ENCODE measurements at places on chromosomes 16 and 17. TPM values are rescaled to one million over a fixed set of nuclear protein-coding genes. Genes with fewer than 3 reads are reported as not detected.

The NACA2 gene
- 0.49 TPM for polyA plus RNA-seq

DNA sequence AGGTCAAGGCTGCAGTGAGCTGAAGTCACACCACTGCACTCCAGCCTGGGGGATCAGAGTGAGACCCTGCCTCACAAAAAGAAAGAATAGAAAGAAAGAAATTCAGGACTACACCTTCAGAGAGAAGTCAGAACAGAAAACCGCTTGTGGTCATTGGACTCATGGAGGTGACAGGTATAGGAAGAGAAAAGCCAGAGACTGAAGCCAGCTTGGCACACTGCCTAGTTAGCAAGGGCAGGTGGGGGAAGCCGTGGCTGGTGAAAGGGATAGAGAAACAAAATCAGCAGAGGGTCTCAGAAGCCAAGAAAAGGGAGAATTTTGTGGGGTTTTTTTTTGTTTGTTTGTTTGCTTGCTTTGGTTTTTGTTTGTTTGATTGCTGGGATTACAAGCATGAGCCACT lies 32.9 kb upstream of the SKAP1 start:
- H3K36me3 ChIP-seq = no peaks in the 10 kb centered on the region
- peaks cover 18% of the 10 kb centered on the region for H3K27me3 ChIP-seq
- H3K4me1 ChIP-seq = peaks cover 11% of the 10 kb centered on the region
- DNase-seq = no peak

GRCh38 chr17:35668802-35669201 lies 62.6 kb upstream of the RASL10B start:
- H3K4me1 ChIP-seq = peaks cover 26% of the 10 kb centered on the region
- H3K36me3 ChIP-seq = peaks cover 8% of the 10 kb centered on the region
- H3K27me3 ChIP-seq = no peaks in the 10 kb centered on the region
- H3K27ac ChIP-seq = no peak overlapping the region
- DNase-seq = no peak
- no peak overlapping the region for H3K4me3 ChIP-seq

The CALB2 gene
- 3.7 TPM for polyA plus RNA-seq

The HOXB9 gene
- polyA plus RNA-seq = not detected

The KRT24 gene
- not detected for polyA plus RNA-seq

GRCh38 chr17:27299384-27300049 lies 5.6 kb downstream of the WSB1 start:
- H3K36me3 ChIP-seq = no peaks in the 10 kb centered on the region
- H3K4me1 ChIP-seq = peaks cover 10% of the 10 kb centered on the region
- DNase-seq = no peak
- no peaks in the 10 kb centered on the region for H3K27me3 ChIP-seq
- no peak overlapping the region for H3K27ac ChIP-seq

DNA sequence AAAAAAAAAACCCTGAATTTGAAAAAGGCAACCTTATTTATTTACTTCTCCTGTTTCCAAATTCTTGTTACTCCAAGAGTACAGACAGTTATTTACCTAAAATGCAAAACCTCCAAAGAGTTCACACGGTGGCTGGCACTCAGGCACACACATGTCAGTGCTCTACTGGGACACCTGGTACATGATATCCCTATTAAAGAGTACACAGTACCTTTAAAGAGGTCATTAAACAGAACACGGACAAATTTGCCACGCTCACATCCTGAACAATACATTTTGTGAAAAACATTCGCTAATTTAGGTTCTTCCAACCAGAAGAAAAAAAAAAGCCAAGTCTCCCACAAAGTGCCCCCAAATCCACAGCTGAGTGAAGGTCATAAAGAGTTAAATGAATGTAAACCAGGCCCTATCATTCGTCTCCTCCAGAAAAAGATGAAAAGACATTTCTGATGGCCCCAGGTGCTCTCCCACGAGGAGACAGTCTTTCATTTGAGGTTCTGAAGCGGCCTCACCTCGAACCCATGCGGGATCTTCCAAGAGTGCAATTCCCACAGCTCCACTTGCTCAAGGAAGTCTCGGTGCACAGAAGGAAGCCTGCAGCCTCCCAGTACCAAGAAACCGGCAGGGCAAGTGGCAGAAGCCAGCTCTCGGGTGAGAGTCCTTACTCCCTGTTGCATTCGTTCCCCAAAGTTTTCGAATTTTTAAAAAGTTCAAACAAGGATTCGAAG lies 993 bp downstream of the ERN1 start:
- DNase-seq = peak; percentile 41
- no peak overlapping the region for H3K27ac ChIP-seq
- H3K4me1 ChIP-seq = peaks cover 16% of the 10 kb centered on the region
- peak overlapping the region; percentile 84 for H3K4me3 ChIP-seq
- H3K36me3 ChIP-seq = no peaks in the 10 kb centered on the region

- H3K4me1 ChIP-seq = peaks cover 9% of the 10 kb centered on the region
- no peaks in the 10 kb centered on the region for H3K36me3 ChIP-seq
- peak; percentile 97 for DNase-seq
- no peaks in the 10 kb centered on the region for H3K27me3 ChIP-seq
These were observed 497 bp downstream of the SMIM5 start for GRCh38 chr17:75633486-75634375.

The MIEF2 gene
- 8.2 TPM for polyA plus RNA-seq

GRCh38 chr16:50459496-50460080 lies 88.6 kb upstream of the NKD1 start:
- H3K27ac ChIP-seq = peak overlapping the region; percentile 91
- no peaks in the 10 kb centered on the region for H3K36me3 ChIP-seq
- peak overlapping the region; percentile 37 for H3K4me3 ChIP-seq
- H3K27me3 ChIP-seq = peaks cover 10% of the 10 kb centered on the region
- DNase-seq = no peak

DNA sequence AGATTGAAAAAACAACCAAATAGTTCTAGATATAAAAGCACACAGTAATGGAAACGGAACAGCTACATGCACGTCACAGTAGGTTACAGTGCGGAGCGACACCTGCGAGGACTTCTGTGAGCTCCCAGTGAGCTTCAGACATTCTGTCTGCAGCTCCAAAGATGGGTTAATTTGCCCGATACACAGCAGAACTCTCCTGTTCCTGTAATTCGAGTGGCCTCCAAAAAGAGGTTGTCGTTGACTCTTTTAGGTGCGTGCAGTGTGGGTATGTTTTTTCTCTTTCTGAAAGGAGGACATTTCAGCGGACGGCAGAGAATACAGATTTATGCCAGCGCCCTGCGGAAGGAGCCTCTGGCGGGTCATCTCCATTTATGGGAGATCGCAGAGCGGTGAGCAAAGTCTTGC lies 2.9 kb downstream of the OR1F1 start:
- no peaks in the 10 kb centered on the region for H3K36me3 ChIP-seq
- peaks cover 17% of the 10 kb centered on the region for H3K27me3 ChIP-seq
- no peak for DNase-seq
- H3K4me1 ChIP-seq = peaks cover 12% of the 10 kb centered on the region

- no peak overlapping the region for H3K4me3 ChIP-seq
- DNase-seq = no peak
- peaks cover 24% of the 10 kb centered on the region for H3K27me3 ChIP-seq
These were observed 5.8 kb upstream of the MT3 start for GRCh38 chr16:56583351-56584168.

The PLA2G10 gene
- 1.2 TPM for polyA plus RNA-seq

GRCh38 chr16:12496186-12496585 lies 307.5 kb downstream of the CPPED1 start:
- H3K27ac ChIP-seq = no peak overlapping the region
- no peaks in the 10 kb centered on the region for H3K27me3 ChIP-seq
- H3K4me1 ChIP-seq = no peaks in the 10 kb centered on the region
- H3K4me3 ChIP-seq = no peak overlapping the region

GRCh38 chr16:50151756-50152155 lies 1.4 kb upstream of the TENT4B start:
- H3K4me1 ChIP-seq = peaks cover 16% of the 10 kb centered on the region
- H3K27ac ChIP-seq = no peak overlapping the region
- peak overlapping the region; percentile 84 for H3K4me3 ChIP-seq
- no peaks in the 10 kb centered on the region for H3K36me3 ChIP-seq
- DNase-seq = no peak

DNA sequence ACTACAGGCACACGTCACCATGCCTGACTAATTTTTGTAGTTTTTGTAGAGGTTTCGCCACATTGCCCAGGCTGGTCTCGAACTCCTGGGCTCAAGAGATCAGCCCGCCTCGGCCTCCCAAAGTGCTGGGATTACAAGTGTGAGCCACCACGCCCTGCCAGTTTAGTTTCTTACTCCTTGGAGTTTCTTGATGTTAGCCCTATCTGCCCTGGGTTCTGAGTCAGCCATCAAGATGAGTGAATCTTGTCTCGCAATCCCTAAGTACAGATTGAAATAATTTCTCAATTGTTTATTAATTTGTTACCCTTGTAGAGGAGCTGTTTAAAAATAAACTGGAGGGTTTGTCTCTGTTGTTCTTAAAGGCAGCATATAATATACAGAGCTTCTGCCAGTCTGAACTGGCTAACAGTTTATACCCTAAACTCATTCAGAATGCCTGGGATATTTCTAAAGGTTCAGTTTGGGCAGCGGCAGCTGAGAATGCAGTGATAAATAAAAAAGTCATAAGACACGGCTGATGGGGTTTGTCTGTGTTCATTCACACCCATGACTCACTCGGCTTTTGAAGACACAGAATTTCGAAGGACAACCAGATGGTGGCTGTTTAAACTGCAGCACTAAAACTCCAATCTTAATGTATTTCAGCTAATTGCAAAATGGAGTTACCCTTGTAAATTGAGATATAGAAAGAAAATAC lies 39.6 kb downstream of the GPRC5B start:
- H3K27ac ChIP-seq = no peak overlapping the region
- H3K36me3 ChIP-seq = no peaks in the 10 kb centered on the region
- H3K4me1 ChIP-seq = no peaks in the 10 kb centered on the region
- no peak for DNase-seq
- no peaks in the 10 kb centered on the region for H3K27me3 ChIP-seq

DNA sequence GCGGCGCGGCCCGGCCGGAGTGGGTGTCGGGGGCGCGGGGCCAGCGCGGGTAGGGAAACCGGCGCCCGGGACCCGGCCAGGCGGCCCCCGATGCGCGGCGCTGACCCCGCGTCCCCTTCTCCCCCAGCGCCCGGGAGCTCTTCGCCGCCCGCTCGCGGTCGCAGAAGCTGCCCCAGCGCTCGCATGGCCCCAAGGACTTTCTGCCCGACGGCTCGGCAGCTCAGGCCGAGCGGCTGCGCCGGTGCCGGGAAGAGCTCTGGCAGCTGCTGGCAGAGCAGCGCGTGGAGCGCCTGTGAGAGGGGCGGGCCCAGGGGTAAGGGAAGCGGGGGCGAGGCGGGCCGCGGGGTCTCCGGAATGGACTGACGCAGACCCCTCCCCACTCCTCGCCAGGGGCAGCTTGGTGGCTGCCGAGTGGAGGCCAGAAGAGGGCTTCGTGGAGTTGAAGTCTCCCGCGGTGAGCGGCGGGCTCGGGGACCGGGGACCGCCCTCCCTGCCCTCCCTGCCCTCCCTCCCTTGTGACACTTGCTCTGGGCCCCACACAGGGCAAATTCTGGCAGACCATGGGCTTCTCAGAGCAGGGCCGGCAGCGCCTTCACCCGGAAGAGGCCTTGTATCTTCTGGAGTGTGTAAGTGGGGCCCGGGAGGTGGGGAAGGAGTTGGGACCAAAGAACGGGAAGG lies 430 bp downstream of the TSEN54 start:
- no peak overlapping the region for H3K27ac ChIP-seq
- peaks cover 18% of the 10 kb centered on the region for H3K36me3 ChIP-seq
- no peaks in the 10 kb centered on the region for H3K27me3 ChIP-seq
- peaks cover 7% of the 10 kb centered on the region for H3K4me1 ChIP-seq
- DNase-seq = peak; percentile 46

GRCh38 chr16:57028086-57028485 lies 38.7 kb downstream of the NLRC5 start:
- no peaks in the 10 kb centered on the region for H3K27me3 ChIP-seq
- no peaks in the 10 kb centered on the region for H3K36me3 ChIP-seq
- H3K27ac ChIP-seq = no peak overlapping the region
- no peak overlapping the region for H3K4me3 ChIP-seq
- 0 out of 2 replicates have a peak, but pooled peaks cover 2% of the 10 kb centered on the region for H3K4me1 ChIP-seq

The LITAFD gene
- polyA plus RNA-seq = not detected

DNA sequence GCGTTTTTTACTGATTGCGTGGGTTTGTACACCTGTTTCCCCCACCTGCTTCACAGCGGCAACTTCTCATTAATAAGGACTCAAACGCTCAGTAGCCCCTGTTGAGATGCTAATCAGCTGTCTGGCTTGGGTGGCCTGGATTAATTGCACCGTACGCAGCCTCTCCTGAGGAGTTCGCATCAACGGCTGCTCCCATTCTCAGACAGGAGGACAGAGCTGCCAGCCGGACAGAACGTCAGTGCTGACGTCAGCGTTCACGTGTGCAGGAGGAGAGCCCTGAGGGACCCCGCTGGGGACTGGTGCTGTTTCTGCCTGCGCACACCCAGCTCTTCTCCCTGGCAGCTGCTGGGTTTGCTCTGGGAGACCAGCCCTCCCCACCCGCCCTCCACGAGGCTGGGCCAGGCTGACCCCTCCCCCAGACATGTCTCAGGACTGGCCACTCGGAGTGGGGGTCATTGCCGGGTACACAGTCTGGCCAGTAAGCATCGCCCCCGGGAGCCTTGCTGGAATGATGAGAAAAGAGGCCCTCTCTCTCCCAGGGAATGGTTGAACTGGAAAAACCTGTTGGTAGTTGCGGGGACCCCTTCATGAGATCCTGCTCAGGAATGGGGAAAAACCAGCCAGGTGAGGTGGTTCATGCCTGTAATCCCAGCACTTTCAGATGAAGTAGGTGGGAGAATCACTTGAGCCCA lies 5.7 kb upstream of the BANP start:
- DNase-seq = peak; percentile 85
- peaks cover 3% of the 10 kb centered on the region for H3K4me1 ChIP-seq
- 0 out of 2 replicates have a peak overlapping the region, but pooled peaks have one; percentile 34 for H3K4me3 ChIP-seq
- H3K36me3 ChIP-seq = no peaks in the 10 kb centered on the region

The MVD gene
- polyA plus RNA-seq = 94.2 TPM

DNA sequence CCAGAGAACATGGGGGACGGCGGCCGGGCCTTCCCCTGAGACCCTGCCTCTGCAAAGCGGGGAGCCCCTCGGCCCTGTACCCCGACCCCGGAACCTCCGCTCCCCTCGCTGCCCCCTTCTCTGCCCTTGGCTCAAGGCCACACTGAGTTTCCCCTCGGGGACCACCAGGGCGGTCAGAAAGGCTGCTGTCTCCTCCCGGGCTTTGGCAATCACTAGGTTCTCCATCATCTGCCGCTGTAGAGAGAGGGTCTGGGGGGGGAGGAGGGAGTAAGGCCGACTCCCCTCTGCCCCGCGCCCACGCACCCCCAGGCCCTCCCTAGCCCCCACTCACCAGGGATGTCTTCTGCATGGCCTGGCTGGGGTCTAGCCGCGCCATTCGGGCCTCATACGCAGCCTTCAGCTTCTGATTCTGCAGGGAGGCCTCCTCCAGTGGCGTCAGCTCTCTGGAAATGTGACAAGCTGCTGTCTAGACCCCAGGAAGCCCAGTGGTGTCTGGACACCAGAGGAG lies 8.4 kb downstream of the VPS9D1 start:
- peaks cover 24% of the 10 kb centered on the region for H3K27me3 ChIP-seq
- H3K27ac ChIP-seq = no peak overlapping the region
- peaks cover 8% of the 10 kb centered on the region for H3K4me1 ChIP-seq
- no peaks in the 10 kb centered on the region for H3K36me3 ChIP-seq
- DNase-seq = no peak
- peak overlapping the region; percentile 92 for H3K4me3 ChIP-seq

- H3K4me1 ChIP-seq = 0 out of 2 replicates have a peak, but pooled peaks cover 5% of the 10 kb centered on the region
- H3K27ac ChIP-seq = no peak overlapping the region
- H3K4me3 ChIP-seq = no peak overlapping the region
- H3K27me3 ChIP-seq = no peaks in the 10 kb centered on the region
- no peaks in the 10 kb centered on the region for H3K36me3 ChIP-seq
These were observed 117.8 kb downstream of the KCNJ12 start for GRCh38 chr17:21493993-21494392.

The CA7 gene
- polyA plus RNA-seq = 2.1 TPM
